ENCODE measurements at places on chromosomes 3 and 15.
A peak's percentile ranks its signal among the peaks of the same experiment; 100 is the strongest.

- no peak for DNase-seq
These were observed 500.6 kb upstream of the PROK2 start for GRCh38 chr3:72285502-72285901.

DNA sequence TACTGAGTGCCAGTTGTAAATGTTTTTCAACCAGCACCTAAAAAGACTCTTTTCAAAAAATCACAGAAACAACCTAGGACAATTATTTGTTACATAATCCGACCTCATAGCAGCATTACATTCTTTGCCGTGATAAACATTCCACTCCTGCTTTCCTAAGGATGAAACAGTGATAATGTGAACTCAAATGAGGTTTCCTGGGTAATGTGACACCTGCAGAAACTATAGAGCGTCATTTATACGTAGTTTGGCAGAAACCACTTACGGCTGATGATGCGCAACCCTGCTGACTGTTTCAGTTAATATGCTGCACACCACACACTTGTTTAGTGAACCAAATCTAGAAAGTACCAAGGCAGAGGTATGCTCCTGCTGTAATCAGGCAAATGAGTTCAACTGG, 55.8 kb downstream of the SEMA6D start:
- no peak for DNase-seq

DNA sequence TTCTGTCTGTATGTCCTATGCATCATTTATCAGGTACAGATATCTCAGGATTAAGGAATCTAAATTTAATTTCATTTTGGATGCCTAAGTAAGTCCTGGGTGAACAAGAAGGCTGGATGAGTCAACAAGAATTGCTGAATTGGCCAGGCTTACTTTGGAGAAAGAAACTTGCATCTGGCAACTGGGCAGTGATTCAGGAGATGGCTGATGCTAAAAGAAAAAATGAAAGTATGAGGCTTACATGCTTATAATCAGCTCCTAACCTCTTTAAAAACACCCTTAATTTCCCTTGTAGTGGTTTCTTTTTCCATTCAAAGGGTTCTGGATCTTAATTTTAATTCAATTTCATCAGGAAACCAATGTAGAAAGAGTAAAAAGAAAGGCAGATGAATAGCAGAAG, 228.8 kb upstream of the PEX5L start:
- no peak for DNase-seq

- no peak for DNase-seq
These were observed 22.0 kb downstream of the STARD5 start for GRCh38 chr15:81301815-81302399.

- no peak for DNase-seq
These were observed 121.1 kb downstream of the TPRG1 start for GRCh38 chr3:189292667-189293484.

DNA sequence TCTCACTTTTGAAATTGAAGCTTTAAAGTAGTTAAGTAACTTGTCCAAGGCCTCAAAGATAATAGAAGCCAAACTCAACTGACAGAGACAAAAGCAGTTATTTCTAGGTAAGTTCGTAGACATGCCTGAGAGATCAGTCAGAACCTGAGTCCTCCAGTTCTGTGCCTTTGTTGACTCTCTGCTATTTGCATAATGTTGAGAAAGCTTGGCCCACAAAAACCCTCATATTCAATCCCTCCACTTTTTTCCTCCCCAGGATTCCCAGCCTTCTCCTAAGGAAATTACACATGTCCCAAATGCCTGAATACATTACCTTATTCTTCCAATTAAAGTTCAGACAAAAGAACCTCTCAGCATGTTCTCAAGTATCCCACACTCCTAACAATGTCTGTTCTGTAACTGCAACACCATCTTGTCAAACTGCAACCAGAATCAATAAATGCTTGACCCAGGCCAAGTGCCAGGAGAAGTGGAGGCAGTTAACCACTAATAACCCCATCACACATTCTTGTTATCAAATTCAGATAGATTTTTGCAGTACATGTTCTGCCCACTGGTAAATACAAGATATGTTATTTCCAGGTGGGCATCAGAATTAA, 217.8 kb downstream of the LRRC3B start:
- no peak for DNase-seq

- DNase-seq: no peak
These were observed 26.9 kb upstream of the THRB start for GRCh38 chr3:24521420-24522145.

GRCh38 chr3:123679712-123680386, 95.0 kb upstream of the HACD2 start:
- no peak for DNase-seq

DNA sequence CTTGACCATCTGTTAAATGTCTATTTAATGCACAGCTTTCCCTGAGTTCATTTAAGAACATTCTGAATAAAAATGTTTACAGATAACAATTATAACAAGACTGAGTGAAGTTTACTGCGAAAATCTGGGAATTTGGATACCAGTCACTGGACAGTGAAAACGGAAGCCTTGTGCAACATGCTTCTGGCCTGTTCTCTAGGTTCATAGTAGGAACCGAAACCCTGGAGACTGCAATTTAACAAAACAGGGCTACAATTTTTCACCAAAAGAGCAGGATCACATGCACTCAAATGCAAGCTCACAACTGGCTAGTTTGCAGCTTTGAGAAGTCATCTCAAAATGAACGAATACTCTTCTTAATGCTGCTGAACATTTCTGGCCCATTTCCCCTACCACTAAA, 435.9 kb downstream of the NR2F2 start:
- no peak for DNase-seq

GRCh38 chr3:38829404-38829803, 13.4 kb upstream of the SCN10A start:
- peak; percentile 57 for DNase-seq

GRCh38 chr15:55260562-55261131, 29.0 kb downstream of the RAB27A start:
- no peak for DNase-seq

GRCh38 chr3:149604125-149604875, 53.5 kb downstream of the WWTR1 start:
- no peak for DNase-seq

DNA sequence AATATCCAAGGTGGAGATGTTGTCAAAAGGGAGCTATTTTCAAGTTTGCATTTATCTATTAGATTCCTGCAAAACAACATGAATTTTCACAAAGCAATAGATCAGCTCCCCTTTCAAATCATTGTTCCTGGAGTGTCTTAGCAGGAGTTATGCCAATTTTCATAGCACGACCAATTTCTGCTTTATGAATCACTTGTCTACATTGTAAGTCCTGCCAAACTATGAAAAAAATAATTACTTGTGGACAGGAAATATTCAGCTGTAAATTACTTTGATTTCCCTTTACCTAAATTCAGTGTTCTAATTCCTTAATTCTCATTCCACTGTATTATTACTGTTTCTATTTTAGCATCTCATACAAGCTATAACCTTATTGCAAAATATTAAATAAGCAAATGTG, 1289.6 kb downstream of the NSUN3 start:
- DNase-seq: no peak

DNA sequence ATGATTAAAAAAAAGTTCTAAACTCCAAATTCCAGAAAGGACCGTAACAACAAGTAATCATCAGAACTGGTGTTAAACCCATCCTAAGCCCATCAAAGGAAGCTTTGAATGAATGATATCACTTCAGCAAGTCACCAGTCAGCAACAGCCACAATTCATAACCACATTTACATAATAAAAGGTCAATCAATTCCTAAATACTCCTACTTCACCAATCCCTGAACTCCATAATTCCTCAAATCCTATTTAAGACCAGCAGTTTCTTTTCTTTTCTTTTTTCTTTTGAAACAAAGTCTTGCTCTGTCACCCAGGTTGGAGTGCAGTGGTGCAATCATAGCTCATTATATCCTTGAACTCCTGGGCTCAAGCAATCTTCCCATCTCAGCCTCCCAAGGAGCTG, 40.5 kb downstream of the TTBK2 start:
- DNase-seq: no peak

DNA sequence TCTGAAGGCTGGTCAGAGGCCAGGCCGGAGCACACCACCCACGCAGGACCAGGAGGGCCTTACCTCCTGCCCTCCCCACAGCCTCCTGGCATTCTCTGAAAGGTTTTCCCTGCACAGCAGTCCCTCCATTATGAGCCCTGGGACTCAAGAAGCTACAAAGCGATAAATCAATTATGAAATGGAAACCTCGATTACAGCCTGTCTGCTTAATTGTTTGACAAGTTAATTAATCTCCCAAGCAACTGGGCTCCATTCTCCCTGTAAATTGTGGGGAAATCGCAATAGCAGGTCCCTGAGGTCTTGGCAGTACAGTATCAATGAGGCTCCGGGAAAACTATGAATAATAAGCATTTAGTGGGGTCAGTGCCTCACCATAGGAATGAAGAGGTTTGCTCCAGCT, 683.5 kb downstream of the NTRK3 start:
- no peak for DNase-seq

Data from HTR-8/SVneo (cell line).